Epithelial cell of prostate (primary cell): ENCODE measurements at places on chromosomes 7 and 10.

- DNase-seq, result no peak
These were observed 12.1 kb downstream of the PDZD7 start for GRCh38 chr10:101018600-101019439.

- DNase-seq, result no peak
These were observed 181.6 kb downstream of the MLLT10 start for GRCh38 chr10:21715531-21716195.

DNA sequence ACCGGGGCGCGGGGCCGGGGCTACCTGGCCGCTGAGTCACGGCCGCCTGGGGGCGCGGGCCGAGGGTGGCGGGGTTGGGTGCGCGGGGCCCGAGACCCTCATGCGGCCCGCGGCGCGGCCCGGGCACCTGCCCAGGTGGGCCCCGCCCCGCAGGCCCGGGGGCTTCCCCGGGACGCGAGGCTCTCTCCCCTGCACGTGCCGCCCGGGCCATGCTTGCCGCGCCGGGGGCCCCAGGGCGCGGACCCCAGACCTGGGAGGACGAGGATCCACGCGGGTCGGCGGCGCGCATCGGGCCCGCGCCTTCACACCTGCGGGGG, 402 bp downstream of the MAFK start:
- no peak for DNase-seq

- no peak for DNase-seq
These were observed 17.9 kb upstream of the NEUROD6 start for GRCh38 chr7:31358467-31358866.

- no peak for DNase-seq
These were observed 273.4 kb upstream of the SORCS1 start for GRCh38 chr10:107437921-107438320.

- DNase-seq, result no peak
These were observed 25.6 kb downstream of the EBF3 start for GRCh38 chr10:129938460-129938859.

DNA sequence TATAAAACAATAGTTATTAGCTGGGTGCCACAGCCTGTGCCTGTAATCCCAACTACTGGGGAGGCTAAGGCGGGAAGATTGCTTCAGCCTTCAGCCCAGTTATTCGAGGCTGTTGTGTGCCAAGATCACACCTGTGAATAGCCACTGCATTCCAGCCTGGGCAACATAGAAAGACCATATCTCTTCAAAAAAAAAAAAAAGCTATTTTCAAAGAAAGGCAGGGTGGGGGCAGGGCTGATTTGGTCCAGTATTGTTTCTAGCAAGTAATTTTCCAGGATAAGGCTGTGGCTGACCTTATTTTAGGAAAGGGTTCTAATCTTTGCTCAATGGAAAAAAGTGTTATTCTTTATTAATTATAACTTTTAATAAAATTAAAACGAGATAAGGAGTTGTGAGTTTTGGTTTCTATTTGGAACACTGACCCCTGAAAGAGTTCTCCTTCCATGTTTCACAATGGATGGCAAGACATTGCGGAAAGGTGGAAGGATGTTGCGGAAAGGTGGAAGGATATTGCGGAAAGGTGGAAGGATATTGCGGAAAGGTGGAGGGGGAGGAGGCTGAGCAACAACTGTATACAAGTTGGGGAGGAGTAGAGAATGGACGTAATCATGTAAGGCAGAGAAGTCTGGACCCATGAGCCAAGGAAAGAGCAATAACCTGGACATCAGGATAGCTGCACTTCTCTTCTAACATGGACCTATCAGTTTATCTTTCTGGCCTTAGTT, 1.5 kb upstream of the C1GALT1 start:
- DNase-seq, result no peak

DNA sequence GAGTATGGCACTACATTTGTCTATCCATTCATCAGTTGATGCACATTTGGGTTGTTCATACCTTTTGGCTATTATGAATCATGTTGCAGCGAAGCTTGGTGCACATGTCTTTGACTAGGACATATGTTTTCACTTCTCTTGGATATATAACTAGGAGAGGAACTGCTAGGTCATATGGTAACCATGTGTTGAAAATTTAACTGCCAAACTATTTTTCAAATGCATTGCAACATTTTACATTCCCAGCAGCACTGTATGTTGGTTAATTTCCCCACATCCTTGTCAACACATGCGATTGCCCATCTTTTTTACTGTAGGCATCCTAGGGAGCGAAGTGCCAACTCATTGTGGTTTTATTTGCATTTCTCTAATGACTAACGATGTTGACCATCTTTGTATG, 183.4 kb downstream of the PRKCQ start:
- DNase-seq, result no peak

DNA sequence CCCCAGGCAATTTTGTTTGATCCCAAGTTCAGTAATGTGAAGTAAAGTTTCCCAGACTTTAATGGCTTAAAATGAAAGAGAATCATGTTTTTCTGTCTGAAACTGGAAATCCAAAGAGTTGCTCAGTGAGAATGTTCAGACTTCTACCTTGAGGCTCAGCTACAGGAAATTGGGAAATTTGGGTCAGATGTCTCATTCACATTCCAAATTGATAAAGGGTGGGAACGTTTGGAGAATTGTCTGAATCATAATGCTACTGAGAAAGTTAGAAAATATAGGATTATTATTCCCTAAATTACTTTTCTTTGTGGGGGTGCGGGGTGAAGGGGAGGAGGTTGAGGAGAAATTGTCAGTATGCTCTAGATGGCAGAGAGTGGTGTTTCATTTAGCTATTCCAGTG, 773.9 kb downstream of the LRMDA start:
- DNase-seq, result no peak

- no peak for DNase-seq
These were observed 18.6 kb upstream of the VDAC2 start for GRCh38 chr10:75191821-75192568.

DNA sequence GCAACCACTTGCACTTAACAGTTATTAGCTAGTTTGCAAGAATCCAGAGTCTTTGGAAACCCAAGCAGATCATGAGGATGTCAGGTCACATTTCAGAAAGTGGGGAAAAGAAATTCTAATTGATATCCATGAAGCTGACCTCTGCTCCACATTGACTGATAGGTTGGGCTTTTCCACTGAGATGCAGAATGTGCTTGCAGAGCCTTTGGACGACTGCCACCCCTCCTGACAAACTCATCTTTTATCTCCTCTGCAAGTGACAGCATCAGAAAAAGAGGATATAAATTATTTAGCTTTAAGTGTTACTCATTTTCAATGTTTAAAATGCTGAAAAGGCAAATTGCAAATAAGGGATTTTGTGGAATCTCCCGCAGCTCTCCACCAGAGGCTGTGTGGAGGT, 75.3 kb downstream of the C10orf90 start:
- DNase-seq, result no peak

GRCh38 chr10:6958254-6958653, 378.2 kb upstream of the PRKCQ start:
- DNase-seq, result no peak

- DNase-seq, result no peak
These were observed 1.9 kb downstream of the PON1 start for GRCh38 chr7:95322396-95322795.

DNA sequence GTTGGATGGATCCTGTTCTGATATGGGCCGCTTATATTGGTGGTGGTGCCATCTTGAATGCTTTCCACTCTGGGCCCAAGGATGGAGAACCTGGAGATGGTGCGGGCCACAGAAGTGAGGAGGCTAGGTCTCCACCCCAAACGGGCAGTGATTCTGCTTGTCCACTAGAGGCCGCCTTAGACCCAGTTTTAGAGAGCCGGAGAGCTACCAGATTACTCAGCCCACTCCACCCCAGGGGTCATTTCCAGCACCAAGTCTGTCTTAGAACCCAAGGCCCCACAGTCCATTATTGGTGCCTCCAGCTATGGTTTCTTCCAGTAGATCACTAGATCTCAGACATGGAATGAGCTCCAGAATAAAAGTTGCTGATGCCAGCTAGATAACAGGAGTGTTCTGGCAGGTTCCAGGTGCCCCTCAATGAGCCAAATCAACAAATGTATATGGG, 11.8 kb upstream of the CAMK2G start:
- DNase-seq, result no peak

GRCh38 chr7:11960621-11961020, 128.6 kb upstream of the THSD7A start:
- no peak for DNase-seq

- no peak for DNase-seq
These were observed 2.3 kb downstream of the IGF2BP3 start for GRCh38 chr7:23467806-23468525.
